ENCODE measurements at places on chromosomes 5 and 9. TPM values are rescaled to one million over a fixed set of nuclear protein-coding genes. Genes with fewer than 3 reads are reported as not detected.

The PPP3R2 gene
- not detected for polyA plus RNA-seq

The ZFP2 gene
- polyA plus RNA-seq: 1.7 TPM

The GOLGA1 gene
- polyA plus RNA-seq: 23.6 TPM

The SLC36A2 gene
- polyA plus RNA-seq: not detected

The C9 gene
- polyA plus RNA-seq: 0.40 TPM

The LIFR gene
- 10.2 TPM for polyA plus RNA-seq

Data from adrenal gland (tissue), 19 donors.